ENCODE measurements at places on chromosomes 16 and 17.

DNA sequence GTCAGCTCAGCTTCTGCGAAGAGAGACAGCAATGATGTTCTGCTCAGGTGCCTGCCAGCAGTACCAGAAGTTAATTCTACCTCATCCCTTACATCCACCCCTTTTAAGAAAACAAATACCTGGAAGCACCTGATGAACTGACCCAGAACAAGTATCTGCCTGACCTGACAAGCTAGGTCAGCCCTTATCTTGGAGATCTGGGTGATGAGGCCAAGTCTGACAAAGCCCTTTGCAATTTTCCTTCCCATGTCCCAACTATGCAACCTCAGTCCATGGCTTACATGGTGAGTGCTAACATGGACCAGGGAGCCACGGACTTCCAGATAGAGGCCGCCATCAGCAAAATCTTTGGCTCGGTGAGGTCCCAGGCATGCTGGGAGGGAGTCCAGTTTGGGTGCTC lies 3.6 kb downstream of the ACADVL start:
- DNase-seq = no peak

- no peak for DNase-seq
These were observed 322.1 kb downstream of the MAP2K4 start for GRCh38 chr17:12342609-12343435.

DNA sequence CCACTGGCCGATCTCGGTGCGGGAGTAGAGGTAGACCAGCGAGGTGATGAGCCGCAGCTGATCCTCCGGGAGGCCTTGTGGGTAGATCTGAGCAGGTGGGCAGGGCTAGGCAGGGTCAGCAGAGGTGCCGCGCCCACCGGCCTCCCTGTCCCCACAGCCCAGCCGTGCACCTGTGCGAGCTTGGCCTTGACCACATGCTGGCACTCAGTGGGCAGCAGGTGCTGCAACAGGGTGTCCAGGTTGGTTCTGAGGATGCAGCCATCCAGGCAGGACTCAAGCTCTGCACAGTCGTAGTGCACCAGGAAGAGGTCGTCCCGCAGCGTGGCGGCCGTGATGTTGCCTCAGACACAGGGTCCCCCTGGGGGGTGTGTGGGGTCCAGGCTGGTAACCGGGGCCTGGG lies 12.4 kb downstream of the MSLN start:
- no peak for DNase-seq

GRCh38 chr17:80166446-80166845 lies 3.4 kb upstream of the CARD14 start:
- DNase-seq = no peak

GRCh38 chr17:76371656-76372628 lies 12.5 kb upstream of the SPHK1 start:
- DNase-seq = no peak

- DNase-seq = no peak
These were observed 475.7 kb downstream of the SHISA9 start for GRCh38 chr16:13377143-13377542.

DNA sequence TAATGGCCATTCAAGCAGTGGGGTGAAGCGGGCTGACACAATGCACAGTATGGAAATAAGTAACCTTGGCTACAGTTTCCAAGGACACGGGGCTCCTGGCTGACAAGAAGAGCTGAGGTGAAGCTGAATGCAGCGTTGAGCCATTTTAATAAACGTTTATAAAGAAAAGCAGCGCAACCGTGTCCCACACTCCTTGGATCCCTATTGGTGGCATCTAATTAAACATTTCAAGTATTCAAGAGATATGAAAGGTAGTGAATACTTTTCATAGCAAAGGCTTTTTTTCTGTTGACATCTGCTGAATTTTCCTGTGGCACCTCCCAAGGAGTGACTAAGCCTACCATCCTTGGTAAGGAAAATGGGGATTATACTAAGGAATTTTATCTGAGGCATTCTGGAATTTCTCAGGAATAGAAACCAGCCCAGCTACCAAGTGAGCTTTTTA lies 26.5 kb downstream of the DUSP14 start:
- no peak for DNase-seq

Measured in erythroblast (primary cell).